Lung (tissue), 17 donors: ENCODE measurements at places on chromosomes 6 and 20. TPM values are rescaled to one million over a fixed set of nuclear protein-coding genes. Genes with fewer than 3 reads are reported as not detected.

- H3K4me3 ChIP-seq = no peak overlapping the region
- H3K27ac ChIP-seq = no peak overlapping the region
- DNase-seq = no peak
- H3K36me3 ChIP-seq = no peaks in the 10 kb centered on the region
Measured at GRCh38 chr20:54347166-54347833, 128.1 kb upstream of the DOK5 start.

GRCh38 chr6:44268095-44268628 lies 2.1 kb upstream of the TMEM151B start:
- no peak overlapping the region for H3K4me3 ChIP-seq
- no peak overlapping the region for H3K27ac ChIP-seq
- no peaks in the 10 kb centered on the region for H3K27me3 ChIP-seq
- H3K36me3 ChIP-seq = no peaks in the 10 kb centered on the region
- peaks cover 11% of the 10 kb centered on the region for H3K4me1 ChIP-seq

DNA sequence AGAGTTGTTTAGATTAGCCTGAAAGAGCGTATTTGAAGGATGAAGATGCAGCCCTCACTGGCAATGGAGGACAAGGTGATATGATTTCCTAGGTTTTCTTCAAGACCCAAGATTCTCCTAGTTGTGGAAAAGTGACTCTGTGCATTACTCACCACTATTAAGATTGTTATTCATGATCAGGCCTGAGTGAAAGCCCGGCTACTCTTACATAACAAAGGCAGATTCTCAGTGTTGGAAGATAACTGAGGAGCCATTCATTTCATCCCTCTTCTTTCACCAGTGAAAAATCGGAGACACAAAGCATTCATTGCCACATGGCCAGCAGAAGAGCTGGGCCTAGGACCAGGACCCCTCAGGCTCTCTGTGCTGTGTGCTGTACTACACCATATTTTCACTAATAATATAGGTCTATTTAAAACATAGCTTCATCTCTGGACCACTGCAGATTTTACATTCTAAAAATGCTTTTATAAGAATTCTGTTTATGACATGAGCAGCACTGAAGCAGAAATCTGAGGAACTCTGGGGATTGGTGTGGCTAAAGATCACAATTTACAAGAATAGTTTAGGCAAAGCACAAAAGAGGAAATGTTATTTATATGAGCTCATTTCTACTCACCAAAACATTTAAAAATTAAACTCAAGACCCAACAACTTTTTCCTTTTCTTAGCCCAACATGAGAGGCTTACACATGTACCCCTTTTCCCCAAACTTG lies 181.9 kb upstream of the CCN2 start:
- H3K4me1 ChIP-seq = no peaks in the 10 kb centered on the region
- no peak overlapping the region for H3K4me3 ChIP-seq
- H3K27me3 ChIP-seq = no peaks in the 10 kb centered on the region
- no peak for DNase-seq
- peak overlapping the region; percentile 22 for H3K27ac ChIP-seq
- H3K36me3 ChIP-seq = no peaks in the 10 kb centered on the region

GRCh38 chr6:119197271-119197670 lies 118.8 kb upstream of the FAM184A start:
- H3K27me3 ChIP-seq = no peaks in the 10 kb centered on the region
- no peaks in the 10 kb centered on the region for H3K4me1 ChIP-seq
- H3K4me3 ChIP-seq = no peak overlapping the region

- no peaks in the 10 kb centered on the region for H3K4me1 ChIP-seq
- no peaks in the 10 kb centered on the region for H3K36me3 ChIP-seq
- DNase-seq = peak; percentile 24
- no peaks in the 10 kb centered on the region for H3K27me3 ChIP-seq
Measured at GRCh38 chr6:51855310-51856082, 231.9 kb downstream of the PKHD1 start.

PPP1R11 gene
- total RNA-seq = 29.2 TPM

- H3K27ac ChIP-seq = no peak overlapping the region
- H3K36me3 ChIP-seq = no peaks in the 10 kb centered on the region
- no peaks in the 10 kb centered on the region for H3K27me3 ChIP-seq
Measured at GRCh38 chr6:36141091-36141490, 10.8 kb downstream of the MAPK13 start.

MYB gene
- total RNA-seq = 11.3 TPM

PTCRA gene
- total RNA-seq = 0.37 TPM

DNA sequence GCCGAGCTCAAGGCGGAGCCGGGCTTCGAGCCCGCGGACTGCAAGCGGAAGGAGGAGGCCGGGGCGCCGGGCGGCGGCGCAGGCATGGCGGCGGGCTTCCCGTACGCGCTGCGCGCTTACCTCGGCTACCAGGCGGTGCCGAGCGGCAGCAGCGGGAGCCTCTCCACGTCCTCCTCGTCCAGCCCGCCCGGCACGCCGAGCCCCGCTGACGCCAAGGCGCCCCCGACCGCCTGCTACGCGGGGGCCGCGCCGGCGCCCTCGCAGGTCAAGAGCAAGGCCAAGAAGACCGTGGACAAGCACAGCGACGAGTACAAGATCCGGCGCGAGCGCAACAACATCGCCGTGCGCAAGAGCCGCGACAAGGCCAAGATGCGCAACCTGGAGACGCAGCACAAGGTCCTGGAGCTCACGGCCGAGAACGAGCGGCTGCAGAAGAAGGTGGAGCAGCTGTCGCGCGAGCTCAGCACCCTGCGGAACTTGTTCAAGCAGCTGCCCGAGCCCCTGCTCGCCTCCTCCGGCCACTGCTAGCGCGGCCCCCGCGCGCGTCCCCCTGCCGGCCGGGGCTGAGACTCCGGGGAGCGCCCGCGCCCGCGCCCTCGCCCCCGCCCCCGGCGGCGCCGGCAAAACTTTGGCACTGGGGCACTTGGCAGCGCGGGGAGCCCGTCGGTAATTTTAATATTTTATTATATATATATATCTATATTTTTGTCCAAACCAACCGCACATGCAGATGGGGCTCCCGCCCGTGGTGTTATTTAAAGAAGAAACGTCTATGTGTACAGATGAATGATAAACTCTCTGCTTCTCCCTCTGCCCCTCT lies 1.1 kb downstream of the CEBPB start:
- peak; percentile 54 for DNase-seq
- no peaks in the 10 kb centered on the region for H3K27me3 ChIP-seq
- H3K27ac ChIP-seq = peak overlapping the region; percentile 92

GRCh38 chr6:44712353-44713111 lies 325.0 kb downstream of the CDC5L start:
- no peaks in the 10 kb centered on the region for H3K36me3 ChIP-seq
- no peaks in the 10 kb centered on the region for H3K4me1 ChIP-seq
- no peak for DNase-seq
- no peak overlapping the region for H3K4me3 ChIP-seq
- no peak overlapping the region for H3K27ac ChIP-seq
- H3K27me3 ChIP-seq = no peaks in the 10 kb centered on the region

DNA sequence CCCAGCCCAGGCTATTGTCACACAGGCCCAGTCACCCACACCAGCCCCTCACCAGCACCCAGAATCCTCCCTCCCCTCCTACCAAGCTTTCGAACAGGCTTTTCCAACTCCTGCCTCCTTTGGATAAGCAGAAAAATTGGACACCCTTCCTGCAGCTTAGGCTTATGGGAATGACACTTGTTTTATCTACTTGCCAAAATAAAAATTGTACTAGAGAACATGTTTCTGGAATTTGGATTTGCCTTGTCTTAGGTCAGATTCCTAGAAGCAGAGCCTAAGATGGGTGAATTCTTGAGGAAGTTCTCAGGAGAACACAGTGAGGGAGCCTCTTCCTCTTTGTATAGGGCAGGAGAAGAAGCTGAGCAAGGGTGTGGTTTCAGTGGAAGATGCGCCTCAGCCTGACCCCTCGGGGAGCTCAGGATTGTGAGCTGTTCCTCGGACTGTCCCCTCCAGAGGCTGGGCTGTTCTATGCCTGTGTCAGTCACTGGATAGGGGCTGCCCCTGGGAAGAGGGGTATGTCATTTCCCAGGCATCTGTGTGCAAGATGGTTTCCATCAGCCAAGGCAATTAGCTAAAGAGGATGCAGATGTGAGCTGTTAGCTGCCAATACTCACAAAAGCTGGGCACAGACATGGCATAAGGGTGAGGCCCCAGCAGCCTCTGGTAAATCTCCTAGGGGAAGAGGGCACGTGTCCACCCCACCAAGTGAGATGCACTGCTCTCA lies 33.9 kb downstream of the ITPR3 start:
- no peak for DNase-seq
- H3K27ac ChIP-seq = no peak overlapping the region
- H3K4me3 ChIP-seq = no peak overlapping the region
- H3K27me3 ChIP-seq = no peaks in the 10 kb centered on the region
- peaks cover 13% of the 10 kb centered on the region for H3K36me3 ChIP-seq
- H3K4me1 ChIP-seq = no peaks in the 10 kb centered on the region

DNA sequence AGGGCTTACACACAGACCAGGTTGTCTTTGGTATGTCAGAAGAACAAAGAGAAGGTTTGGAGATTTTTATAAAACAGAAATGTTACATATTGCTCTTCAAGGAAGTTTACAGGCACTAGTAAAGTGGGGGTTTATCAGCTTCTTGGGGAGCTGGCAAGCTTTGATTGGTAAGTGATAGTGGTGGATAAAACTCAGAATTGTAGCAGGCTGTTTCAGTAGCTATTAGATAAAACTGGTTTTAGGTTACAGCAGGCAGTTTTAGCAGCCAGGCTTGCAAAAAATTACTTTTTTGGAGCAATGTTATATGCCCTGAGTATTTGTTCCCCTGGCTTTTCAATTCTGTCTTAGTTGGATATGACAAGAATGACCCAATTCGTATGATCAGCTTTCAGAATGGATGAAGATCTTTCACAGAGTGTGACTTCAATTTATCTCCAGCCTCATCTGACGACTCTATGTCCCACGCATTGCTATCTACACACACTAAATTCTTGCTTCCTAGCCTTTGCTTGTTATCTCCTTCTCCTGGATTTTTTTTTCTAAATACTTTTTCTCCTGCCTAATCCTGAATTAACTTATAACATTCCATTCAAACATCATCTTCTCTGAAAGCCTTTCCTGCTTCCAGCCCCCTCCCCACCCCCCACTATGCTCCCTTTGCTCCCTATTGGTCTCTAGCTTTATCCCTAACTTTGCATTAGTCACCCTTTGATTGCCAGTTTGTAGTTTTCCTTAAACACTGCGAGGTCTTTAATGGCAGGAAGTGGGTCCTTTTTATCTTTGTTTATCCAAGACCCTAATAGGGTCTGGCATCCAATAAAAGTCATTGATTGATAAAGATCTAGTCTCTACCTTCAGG lies 1.0 kb upstream of the TOMM34 start:
- H3K4me1 ChIP-seq = peaks cover 2% of the 10 kb centered on the region
- H3K27ac ChIP-seq = no peak overlapping the region
- peaks cover 3% of the 10 kb centered on the region for H3K36me3 ChIP-seq
- no peak overlapping the region for H3K4me3 ChIP-seq
- no peaks in the 10 kb centered on the region for H3K27me3 ChIP-seq

GRCh38 chr6:128311944-128312570 lies 208.3 kb downstream of the PTPRK start:
- no peaks in the 10 kb centered on the region for H3K27me3 ChIP-seq
- no peak for DNase-seq
- H3K4me1 ChIP-seq = no peaks in the 10 kb centered on the region
- no peak overlapping the region for H3K4me3 ChIP-seq
- no peaks in the 10 kb centered on the region for H3K36me3 ChIP-seq
